ENCODE measurements at places on chromosomes 7 and 10. TPM values are rescaled to one million over a fixed set of nuclear protein-coding genes. Genes with fewer than 3 reads are reported as not detected.

LIPN gene
- not detected for total RNA-seq

PIP gene
- total RNA-seq, result not detected

BAG3 gene
- 19.7 TPM for total RNA-seq

DENND2A gene
- total RNA-seq, result 30.0 TPM

SERPINE1 gene
- 25.6 TPM for total RNA-seq

Measured in SJSA1 (cell line).